HuH-7 (cell line): ENCODE measurements at places on chromosomes 7 and 10.

DNA sequence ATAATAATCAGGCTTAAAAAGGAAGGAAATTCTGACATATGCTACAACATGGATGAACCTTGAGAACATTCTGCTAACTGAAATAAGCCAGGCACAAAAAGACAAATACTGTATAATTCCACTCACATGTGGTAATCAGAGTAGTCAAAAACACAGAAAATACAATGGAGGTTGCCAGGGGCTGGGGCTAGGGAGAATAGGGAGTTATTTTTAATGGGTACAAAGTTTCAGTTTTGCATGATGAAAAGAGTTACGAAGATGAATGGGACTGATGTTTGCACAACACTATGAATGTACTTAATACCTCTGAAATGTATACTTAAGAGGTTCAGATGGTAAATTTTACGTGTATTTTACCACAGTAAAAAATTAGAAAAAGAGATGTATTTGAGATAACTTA is 145.6 kb downstream of the DOCK4 start:
- DNase-seq, result no peak

GRCh38 chr7:31419505-31420055 is 79.1 kb upstream of the NEUROD6 start:
- no peak for DNase-seq

DNA sequence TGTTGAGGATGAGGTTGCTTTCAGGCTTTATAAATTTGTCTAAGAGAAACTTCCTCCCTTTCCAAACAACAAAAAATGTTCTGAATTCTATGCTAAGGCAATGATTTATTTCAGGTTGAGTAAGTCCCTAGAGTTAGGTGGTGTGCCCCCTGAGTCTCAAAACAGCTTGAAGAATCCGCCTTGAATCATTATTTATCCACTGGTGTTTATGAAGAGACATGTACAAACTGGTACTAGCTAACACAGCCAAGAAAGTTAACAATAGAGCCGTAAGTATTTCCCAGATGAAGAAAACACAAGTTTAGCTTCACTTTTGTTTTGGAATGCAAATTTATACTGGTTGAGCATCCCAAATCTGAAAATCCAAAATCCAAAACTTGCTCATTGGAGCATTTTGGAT is 66.2 kb upstream of the SRPK2 start:
- DNase-seq, result no peak

DNA sequence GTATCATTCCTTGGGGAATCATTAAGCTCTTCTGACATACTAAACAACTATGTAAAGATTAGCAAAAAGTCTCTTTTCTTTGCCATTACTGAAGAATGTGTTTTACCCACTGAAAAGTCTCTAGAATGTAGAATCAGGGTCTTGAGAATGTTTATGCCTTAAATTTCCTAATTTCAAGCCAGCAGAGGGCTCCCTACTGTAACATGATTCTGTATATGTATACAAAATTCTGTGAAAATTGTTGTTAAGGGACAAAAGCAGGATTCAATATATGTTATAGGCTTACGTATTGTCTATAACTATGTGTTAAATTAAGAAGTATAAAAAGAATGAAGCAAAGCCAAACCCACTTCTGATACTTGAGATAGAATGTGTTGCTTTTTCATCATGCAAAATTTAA is 296.9 kb upstream of the DGKB start:
- no peak for DNase-seq

GRCh38 chr10:819326-819725 is 112.2 kb downstream of the LARP4B start:
- no peak for DNase-seq

GRCh38 chr10:56547163-56547562 is 186.1 kb upstream of the ZWINT start:
- DNase-seq, result no peak

GRCh38 chr7:12389089-12389700 is 14.5 kb downstream of the VWDE start:
- peak; percentile 52 for DNase-seq

- no peak for DNase-seq
These were observed 959 bp upstream of the FAM107B start for GRCh38 chr10:14775656-14776055.

GRCh38 chr7:99374111-99375064 is at the start of gene ARPC1B:
Gene ARPC1B, plus strand, starts transcription at chr7:99374730. Its CDS starts 10,985 bp downstream, at chr7:99385715.
- peak; percentile 95 for DNase-seq

DNA sequence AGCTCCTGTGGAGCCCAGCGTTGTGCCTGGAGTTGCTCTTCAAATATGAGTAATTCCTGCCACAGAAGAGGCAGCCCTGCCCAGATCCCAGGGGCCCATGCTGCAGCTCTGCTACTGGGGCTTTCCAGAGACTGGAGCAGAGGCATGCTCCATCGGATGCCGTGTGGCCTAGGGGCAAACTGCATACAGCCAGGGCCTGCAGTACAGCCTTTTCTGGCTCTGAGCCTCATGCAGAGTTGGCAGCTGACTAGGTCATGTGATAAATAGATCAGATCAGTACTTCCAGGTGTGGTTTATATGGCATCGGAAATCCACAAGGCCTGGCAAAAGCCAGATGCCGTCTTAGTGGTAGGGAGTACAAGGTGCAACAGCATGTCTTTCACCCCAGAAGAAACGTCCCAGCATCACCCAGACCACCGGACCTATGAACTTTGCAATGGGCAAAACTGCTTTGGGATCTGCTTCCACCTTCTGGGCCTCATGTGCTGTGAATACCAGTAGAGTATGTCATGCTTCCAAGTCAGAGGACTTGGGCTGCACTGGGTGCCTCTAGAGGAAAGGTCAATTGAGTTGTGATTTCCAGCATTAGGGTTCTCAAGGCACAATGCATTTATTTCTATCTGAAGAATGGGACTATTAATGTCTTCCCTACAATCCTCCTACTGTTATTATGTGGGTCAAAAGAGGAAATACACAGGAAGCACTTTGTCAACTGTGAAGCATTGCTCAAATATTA is 250.7 kb upstream of the ZNF32 start:
- no peak for DNase-seq
